ENCODE measurements at places on chromosomes 2 and 18. TPM values are rescaled to one million over a fixed set of nuclear protein-coding genes. Genes with fewer than 3 reads are reported as not detected.

GRCh38 chr18:7417727-7418126 lies 149.4 kb upstream of the PTPRM start:
- DNase-seq = no peak

DNA sequence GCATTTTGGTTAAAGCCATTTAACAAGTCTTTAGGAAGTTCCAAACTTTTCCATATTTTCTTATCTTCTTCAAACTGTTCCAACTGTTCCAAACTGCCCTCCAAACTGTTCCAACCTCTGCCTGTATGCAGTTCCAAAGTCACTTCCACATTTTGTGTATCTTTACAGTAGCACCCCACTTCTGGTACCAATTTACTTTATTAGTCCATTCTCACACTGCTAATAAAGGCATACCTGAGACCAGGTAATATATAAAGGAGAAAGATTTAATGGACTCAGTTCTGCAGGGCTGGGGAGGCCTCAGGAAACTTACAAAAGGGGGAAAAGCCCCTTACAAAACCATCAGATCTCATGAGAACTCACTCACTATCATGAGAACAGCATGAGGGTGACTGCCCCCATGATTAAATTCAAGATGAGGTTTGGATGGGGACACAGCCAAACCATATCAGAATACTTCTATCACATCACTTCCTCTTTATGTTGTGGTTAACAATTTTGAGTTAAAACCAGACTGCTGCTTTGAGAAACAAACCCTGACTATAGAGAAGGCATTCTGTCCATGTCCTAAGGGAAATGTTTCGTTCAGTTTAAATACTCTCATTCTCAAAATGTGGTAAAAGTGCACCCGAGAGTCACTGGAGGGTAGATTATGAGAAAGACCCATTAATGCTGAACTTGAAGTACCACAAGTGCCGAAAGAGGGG lies 11.0 kb downstream of the IL18R1 start:
- DNase-seq = no peak

- DNase-seq = no peak
Measured at GRCh38 chr18:12895626-12896025, 11.6 kb upstream of the PTPN2 start.

DNA sequence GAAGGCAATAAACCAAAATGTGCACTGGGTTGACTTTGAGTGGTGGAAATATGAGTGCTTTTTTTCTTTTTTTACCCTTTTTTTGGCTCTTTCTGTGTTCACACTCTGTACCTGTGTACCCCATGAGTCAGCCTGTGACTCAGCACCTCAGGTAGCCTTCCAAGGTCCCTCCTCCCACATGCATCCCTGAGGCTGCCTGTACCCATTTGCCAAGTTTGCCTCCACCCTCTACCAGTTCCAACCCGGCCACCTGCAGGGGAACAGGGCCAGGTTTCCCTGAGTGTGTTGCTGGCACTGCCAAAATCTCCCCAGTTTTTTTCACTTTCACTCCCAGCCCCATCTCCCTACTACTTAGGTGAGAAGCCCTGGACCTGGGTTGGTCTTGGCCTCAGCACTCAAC lies 14.0 kb downstream of the CXCR1 start:
- no peak for DNase-seq

GRCh38 chr2:175293776-175294175 lies 112.3 kb upstream of the ATP5MC3 start:
- no peak for DNase-seq

- DNase-seq = no peak
Measured at GRCh38 chr2:179555691-179556283, 291.2 kb upstream of the SESTD1 start.

GRCh38 chr2:143246815-143247744 lies 117.9 kb downstream of the ARHGAP15 start:
- DNase-seq = no peak

IL1A gene
- 1.1 TPM for total RNA-seq

BCL2 gene
- 0.54 TPM for total RNA-seq

- peak; percentile 81 for DNase-seq
Measured at GRCh38 chr2:17416884-17417391, 101.3 kb downstream of the RAD51AP2 start.

NR4A2 gene
- 2.8 TPM for total RNA-seq

- no peak for DNase-seq
Measured at GRCh38 chr2:72113847-72114692, 33.6 kb downstream of the CYP26B1 start.

BOK gene
- total RNA-seq = 13.3 TPM

DNA sequence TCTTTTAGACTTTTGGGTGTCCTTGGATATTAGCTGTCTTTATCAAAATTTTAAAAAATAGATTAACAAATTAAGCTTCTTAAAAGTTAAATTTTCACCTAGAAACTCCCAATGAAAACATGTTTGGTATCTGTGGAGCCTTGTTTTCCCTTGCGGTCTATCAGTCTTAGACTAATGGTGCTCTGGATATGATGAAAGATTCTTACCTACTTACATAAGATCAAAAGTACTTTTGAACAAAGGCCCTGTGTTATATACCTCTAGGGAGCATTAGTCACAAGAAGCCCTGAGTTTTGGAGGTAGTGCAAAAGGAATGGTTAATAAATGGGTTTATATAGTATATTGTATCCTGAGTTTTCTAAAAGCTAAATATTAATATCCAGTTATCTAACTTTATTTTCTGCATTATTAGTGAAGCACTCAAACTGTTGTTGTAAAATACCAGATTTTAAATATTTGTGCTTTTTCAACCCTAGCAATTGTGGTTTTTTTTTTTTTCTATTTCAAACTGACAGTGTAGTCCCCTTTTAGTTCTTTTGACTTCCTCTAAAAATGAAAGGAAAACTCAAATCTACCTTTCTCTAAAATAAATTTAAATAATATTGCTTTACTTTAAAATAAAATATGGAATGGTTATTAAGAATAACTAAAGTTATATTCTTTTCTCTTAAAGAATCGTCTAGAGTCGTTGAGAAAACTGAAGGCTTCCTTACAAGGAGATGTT lies 18.1 kb downstream of the NDC80 start:
- no peak for DNase-seq

DNA sequence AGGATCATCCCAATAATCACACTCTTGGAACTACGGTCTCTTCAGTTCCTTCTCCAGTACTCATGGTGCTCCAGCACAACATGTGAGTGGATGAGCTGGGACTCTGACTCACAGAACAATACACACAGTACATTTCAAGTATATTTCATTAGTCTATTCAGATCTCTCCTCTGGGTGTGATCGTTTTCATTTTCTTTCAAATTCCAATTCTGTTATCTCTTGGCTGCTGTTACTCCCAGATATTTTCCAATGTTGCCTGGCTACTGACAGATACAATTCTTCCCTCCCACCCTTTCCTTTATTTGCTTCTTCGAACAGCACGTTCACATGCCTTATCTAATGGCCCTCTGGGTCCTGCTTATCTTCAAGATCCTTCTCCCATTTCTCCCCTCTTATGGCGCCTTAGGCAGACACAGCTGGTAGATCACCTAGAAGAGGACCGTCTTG lies 216.0 kb downstream of the ACKR3 start:
- DNase-seq = no peak

DNA sequence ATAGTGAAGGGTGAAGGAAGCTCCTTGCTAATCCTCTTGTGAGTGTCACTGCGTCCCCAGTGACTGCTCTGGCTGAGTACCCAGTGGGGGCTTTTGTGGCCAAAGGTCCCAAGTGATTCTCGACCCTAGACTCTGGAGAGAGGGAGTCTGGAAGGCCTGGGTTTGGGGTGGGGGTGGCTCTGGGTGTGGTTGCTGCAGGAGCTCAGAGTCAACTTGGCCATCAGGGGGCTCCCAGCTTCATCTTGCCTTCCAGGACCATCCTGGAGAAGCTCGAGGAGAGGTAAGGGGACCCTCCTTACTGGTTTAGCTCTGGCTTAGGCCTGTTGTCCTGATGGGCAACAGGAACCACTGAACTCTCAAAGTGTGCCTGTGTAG lies 592 bp downstream of the PSD4 start:
- DNase-seq = no peak

- peak; percentile 76 for DNase-seq
Measured at GRCh38 chr18:62131301-62131909, 55.5 kb downstream of the PIGN start.

ESPNL gene
- 1.4 TPM for total RNA-seq

FECH gene
- total RNA-seq = 29.2 TPM

ERFE gene
- total RNA-seq = 0.56 TPM

CACNB4 gene
- 0.36 TPM for total RNA-seq

DNA sequence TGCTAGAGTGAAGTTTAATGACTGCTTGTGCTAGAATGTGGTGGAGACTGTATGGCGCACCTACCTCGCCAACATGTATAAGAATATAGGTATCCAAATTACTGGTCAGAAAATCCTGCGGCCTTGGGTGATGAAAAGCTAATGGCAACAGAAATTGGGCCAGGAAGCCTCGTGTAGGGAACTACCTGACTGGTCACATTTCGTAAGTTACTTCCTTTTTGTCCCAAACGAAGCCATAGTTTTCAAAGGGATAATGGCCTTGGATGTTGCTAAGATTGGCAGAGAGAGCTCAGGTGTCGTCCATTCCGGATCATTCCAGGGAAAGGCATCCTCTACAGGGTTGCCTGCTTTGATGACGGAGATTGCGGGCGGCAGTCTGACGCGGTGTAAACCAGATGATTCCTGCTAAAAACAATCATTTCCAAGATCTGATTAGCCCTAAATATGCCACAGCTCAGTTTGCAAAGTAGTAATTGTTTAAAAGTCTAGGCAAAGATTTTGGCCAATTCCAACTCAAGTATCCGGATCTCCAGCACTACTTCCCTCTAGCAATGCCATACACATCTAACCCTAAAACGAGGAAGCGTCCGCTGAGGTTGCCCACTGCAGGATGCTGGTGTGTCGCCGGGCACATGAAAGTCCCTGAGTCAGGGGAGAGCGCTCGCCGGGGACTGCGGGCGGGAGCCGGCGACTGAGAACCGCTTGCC lies 708 bp upstream of the MALT1 start:
- DNase-seq = peak; percentile 31

GRCh38 chr2:42342795-42343241 lies 18.2 kb downstream of the COX7A2L start:
- DNase-seq = no peak

TRIM54 gene
- not detected for total RNA-seq

- DNase-seq = peak; percentile 13
Measured at GRCh38 chr2:72993147-72993932, 76.0 kb downstream of the EMX1 start.

- DNase-seq = no peak
Measured at GRCh38 chr2:169254774-169255173, 107.6 kb downstream of the LRP2 start.

RGPD6 gene
- total RNA-seq = 10.6 TPM

GRCh38 chr2:133167990-133168389 lies 400.3 kb downstream of the NCKAP5 start:
- peak; percentile 17 for DNase-seq

XDH gene
- total RNA-seq = 0.83 TPM

- DNase-seq = peak; percentile 31
Measured at GRCh38 chr2:74735009-74735408, 81.0 kb downstream of the SEMA4F start.

WNT10A gene
- total RNA-seq = not detected

STPG4 gene
- total RNA-seq = 0.28 TPM

DSG1 gene
- not detected for total RNA-seq

CRACDL gene
- not detected for total RNA-seq

SLC9A2 gene
- total RNA-seq = not detected
